ENCODE measurements at places on chromosomes 7 and 10. TPM values are rescaled to one million over a fixed set of nuclear protein-coding genes. Genes with fewer than 3 reads are reported as not detected.

The CALN1 gene
- 1.2 TPM for total RNA-seq

The ANXA8 gene
- total RNA-seq = 32.5 TPM

The BMPER gene
- total RNA-seq = 83.3 TPM

The CDNF gene
- total RNA-seq = not detected

The ITPRID1 gene
- total RNA-seq = 25.0 TPM

The ZNF804B gene
- 7.7 TPM for total RNA-seq

The LMOD2 gene
- 1.4 TPM for total RNA-seq

The C1QL3 gene
- total RNA-seq = 2.9 TPM

The ELN gene
- 583 TPM for total RNA-seq

The HOXA4 gene
- 4.1 TPM for total RNA-seq
